Lung (tissue), 17 donors: ENCODE measurements at places on chromosomes 2 and 18. TPM values are rescaled to one million over a fixed set of nuclear protein-coding genes. Genes with fewer than 3 reads are reported as not detected.
A peak's percentile ranks its signal among the peaks of the same experiment; 100 is the strongest.

Gene MDH1B
- 10.9 TPM for total RNA-seq

DNA sequence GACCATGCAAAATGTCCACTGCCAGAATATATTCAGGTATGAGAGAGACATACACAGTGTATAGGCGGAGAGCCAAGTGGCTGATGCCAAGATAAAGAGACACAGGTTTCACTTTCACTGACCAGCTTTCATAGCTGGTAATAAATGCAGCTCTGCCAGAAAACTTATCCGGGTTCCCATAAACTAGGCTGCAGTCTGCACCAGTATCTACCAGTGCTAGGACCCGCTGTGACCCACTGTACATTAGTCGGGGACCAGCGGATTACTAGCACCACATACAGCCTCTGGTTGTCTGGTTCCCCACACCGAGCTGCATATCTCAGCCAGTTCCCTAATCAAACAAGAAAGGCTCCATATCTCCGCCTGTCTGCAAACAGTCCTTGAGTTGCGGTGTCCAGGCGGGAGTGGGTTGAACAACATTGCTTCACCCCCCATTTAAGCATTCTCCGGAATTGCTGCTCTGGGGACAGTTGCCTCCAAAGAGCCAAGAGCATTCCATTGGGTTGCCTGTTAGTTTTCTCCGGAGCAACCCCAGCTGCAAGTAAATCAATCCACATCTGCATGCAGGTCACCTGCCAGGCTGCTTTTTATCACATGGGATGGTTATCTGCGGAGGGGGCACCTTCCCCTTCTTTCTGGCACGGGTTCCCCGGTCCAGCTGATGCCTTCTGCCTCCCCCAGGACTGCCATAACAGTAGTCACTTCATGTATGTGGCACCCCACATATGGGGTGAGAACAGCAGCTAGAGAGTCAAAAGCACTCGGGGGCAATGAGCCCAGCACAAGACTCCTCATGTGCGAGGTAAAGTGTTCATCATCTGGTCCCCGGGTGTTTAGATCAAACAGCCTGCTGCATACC, 18.0 kb upstream of the KLHL23 start:
- peak; percentile 55 for DNase-seq

- DNase-seq = no peak
Measured at GRCh38 chr18:939166-939565, 34.5 kb downstream of the ADCYAP1 start.

DNA sequence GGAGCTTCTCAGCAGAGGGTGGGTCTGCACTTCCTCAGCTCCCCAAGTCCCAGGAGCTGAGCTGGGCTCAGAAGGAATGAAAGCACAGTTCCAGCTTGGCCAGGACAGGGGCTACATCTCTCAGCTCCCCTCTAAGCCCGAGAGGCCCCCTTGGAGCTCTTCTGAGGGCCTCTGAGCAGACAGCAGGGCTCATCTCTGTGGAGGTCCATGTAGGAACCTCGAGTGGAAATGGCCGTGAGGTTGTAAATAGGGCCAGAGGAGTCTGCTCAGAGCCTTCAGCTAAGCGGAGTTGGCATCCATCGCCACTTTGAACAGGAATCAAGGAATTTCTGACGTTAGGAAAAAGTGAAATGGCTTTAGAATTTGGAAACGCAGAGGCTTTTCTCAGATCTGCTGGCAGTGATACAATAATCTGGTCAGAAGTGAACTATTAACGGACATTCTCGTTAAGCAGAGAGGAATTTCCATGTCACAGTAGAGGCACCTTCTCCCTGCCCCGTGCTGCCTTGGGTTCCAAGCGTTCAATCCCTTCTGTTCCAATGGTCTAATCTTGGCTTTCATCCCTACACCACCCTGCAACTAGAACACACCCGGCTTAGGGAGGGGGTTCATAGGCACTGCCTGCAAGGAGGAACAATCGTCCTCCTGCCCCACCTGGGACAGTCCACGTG, 213.9 kb downstream of the NDUFA10 start:
- DNase-seq = peak; percentile 79

DNA sequence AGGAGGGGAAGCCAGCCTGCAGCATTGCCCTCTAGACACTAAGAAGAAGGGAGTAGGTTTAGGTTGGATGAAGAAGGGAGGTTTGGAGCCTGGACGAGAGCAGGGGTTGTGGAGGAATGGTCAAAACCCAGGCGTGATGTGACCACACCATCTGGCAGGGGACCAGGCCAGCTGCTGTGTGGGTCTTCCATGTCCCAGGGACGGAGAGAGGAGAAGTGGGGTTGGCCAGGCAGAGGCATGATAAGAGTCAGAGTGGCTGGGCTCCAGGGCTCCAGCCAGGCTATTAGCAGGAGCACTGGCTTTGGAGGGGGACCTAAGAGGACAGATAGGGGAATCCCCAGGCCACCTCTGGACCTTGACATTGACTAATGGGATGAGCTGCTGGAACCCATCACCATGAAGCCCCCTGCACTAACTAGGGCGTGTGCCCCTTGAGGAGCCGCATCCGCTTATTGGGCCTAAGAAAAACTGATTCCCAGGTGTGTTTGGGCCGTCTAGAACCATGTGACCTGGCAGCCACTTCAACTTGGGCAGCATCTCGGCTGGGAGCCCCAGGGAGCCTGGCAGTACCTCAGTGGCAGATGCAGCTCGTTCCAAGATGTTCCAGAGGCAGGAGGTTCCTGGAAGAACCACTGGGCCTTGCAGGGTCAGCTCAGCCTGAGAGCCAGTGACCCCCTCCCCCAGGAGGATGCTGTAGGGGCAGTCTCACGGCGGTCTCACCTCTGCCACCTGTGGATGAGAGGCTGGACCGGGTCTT, 235.1 kb downstream of the AGAP1 start:
- peak; percentile 38 for DNase-seq

DNA sequence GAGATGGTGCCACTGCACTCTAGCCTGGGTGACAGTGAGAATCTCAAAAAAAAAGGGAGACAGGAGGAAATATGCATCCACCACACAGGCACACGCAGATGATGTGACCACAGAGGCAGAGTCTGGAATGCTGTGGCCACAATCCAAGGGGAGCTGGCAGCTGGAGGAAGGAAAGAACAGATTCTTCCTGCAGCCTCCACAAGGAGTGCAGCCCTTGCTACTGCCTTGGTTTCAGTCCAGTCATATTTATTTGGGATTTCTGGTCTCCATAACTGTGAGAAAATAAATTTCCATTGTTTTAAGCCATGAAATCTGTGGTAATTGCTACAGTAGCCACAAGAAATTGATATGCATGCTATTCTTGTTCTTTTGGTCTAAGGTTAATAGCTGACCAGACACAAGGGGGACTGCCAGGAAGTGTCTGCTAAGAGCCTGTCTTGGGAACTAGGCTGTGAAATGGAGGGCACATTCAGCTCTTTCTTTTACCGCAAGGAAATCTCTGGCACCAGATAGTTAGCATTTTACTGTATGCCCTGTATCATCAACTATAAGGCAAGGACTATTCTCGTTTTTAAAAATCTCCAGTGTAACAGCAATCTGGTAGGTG, 133.1 kb upstream of the SEC11C start:
- no peak for DNase-seq

DNA sequence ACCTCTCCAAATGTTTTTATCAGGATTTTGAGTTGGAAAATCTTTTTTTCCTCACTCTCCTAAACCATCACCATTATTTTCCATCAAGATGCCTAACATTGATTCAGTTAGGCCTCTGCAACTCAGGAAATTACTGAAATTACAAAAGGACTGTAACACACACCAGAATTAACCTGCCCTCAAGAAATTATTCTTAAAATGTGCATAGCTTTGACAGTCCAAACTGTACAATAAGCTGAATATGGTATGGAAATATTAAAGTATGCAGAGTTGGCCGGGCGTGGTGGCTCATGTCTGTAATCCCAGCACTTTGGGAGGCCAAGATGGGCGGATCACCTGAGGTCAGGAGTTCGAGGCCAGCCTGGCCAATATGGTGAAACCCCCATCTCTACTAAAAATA, 50.2 kb upstream of the PHLPP1 start:
- no peak for DNase-seq

Gene AMER3
- 0.74 TPM for total RNA-seq

Gene SP140
- total RNA-seq = 6.7 TPM

DNA sequence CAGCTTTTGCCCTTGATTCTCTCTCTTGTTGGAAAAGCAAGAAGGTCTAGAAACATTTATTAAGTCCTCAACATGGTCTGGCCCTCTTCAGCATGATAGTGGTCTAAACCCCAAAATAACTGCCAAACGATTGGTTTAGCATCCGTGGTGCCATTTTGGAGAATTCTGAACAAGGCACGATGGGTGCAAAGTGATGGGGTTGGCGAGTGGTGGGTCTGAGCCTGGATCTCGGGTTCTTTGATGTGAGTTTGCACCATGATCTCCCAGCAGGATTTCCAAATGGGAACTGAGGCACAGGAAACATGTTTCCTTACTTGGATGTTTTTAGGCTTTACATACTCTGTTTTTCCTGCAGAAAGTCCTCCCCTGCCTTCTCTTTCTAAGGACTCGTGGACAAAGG, 240.3 kb downstream of the MYCN start:
- no peak for DNase-seq

Gene PAX8
- total RNA-seq = 0.28 TPM

- no peak for DNase-seq
Measured at GRCh38 chr2:54411801-54412354, 44.2 kb upstream of the SPTBN1 start.

GRCh38 chr18:28504066-28504465, 327.1 kb upstream of the CDH2 start:
- DNase-seq = no peak

- peak; percentile 98 for DNase-seq
Measured at GRCh38 chr2:6181525-6181924, 489.3 kb downstream of the SOX11 start.

Gene UCN
- total RNA-seq = 0.34 TPM

DNA sequence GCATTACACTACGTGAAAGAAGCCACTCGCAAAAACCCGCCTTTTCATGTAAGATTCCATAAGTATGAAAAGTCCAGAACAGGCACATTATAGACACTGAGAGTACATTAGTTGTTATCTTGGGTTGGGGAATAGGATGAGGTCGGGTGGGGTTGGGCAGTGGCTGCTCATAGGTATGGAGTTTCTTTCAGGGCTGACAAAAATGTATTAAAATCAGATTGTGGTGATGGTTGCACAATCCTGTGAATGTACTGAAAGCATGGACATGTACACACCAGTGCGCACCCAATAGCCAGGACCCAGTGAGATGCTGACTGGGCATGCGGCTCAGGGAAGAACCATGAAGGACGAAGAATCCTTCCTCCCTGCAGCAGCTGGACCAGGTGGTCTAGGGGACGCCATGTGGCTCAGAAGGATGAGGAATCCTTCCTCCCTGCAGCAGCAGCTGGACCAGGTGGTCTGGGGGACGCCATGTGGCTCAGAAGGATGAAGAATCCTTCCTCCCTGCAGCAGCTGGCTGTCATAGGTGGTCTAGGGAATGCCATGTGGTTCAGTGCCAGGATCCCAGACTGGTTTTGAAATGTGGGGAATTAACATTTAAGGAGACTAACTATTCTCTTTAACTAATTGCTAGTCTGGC, 50.1 kb downstream of the MBP start:
- no peak for DNase-seq

Gene FZD7
- 31.7 TPM for total RNA-seq

Gene CCT7
- total RNA-seq = 129 TPM

DNA sequence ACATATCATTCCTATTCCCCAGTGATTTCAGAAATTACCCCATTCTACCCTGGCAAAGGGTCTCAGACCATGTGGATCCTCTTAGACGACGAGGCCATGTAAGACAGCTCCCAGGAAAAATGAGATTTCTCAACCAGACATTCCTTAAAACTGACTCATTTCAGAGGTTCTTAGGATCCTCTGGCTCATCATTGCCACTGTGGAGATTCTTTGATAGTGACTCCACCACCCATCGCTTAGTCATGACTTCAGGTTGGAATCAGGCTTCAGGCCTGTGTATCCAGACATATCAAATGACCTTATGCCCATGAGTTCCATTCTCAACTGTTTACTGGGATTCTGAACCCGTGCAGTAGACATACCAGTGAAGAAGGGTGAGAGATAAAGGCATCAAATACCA, 245.6 kb upstream of the TCF4 start:
- DNase-seq = no peak

DNA sequence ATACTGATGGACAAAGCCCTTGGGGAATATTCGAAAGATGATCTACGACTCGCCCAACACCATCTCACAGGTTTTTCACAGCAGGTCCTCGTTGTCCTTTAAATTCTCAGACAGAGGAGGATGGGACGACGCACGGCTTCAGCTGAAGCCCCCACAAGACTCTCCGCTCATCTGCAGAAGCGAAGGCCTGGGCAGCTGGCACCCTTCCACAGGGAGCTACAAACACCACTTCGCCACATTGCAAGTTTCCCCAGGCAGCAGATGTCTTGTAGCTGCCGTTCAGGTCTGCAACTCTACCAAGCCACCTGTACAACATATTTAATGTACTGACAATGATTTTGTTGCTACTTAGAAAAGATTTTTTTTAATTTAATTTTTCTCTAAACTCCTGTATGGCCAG, 642.9 kb downstream of the ZEB2 start:
- DNase-seq = no peak

DNA sequence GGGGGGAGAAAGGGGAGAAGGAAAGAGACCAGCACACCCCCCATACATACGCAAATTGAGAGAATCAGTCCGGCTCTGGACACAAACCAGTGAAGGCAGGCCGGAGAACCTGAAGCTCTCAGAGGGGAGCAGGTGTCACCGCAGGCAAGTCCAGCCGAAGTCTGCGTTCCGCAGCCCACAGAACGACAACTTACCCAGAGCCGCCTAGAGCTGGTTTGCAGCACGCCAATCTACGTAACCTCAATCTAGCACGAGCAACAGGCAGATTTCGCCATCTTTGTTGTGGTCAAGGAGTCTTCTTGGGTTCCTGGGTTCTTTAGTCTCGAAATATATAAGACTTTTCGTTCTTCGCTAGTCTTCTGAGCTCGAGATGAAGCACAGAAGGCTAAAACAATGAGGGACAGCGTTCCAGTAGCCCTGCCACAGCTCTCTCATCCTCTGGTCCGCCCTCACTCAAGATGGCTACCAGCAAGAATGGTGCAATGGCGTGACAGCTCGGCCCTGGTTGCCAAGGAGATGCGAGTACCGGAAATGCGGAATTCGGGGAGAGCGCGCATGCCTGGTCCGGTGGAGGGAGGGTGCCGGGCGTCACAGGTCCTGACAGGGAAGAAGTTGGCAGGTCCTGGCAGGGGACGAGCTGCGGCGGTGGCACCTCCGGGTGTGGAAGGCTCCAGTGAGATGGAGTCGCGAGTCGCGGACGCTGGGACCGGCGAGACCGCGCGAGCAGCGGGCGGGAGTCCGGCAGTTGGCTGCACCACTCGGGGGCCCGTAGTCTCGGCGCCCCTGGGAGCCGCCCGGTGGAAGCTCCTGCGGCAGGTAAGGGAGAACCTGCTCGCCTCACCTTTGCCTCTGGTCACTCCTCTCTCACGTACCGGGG, at the start of the genes CAMKMT and PREPL:
Gene CAMKMT (plus strand): TSS at position 618 of the 877 bp plus-strand sequence.
Gene PREPL (minus strand): TSS at position 165 of the 877 bp plus-strand sequence. CDS start 15,152 bp downstream, outside the sequence.
- peak; percentile 99 for DNase-seq

GRCh38 chr18:6362559-6363129, 52.1 kb downstream of the L3MBTL4 start:
- no peak for DNase-seq
